ENCODE measurements at places on chromosomes 16 and 17. TPM values are rescaled to one million over a fixed set of nuclear protein-coding genes. Genes with fewer than 3 reads are reported as not detected.

The SPNS3 gene
- 2.7 TPM for total RNA-seq

The EVI2A gene
- total RNA-seq: 3.4 TPM

The SMIM5 gene
- 20.1 TPM for total RNA-seq

The VMP1 gene
- total RNA-seq: 121 TPM

The CNGB1 gene
- total RNA-seq: not detected

The C16orf74 gene
- 5.5 TPM for total RNA-seq

The KIF2B gene
- not detected for total RNA-seq

The LAT gene
- 5.4 TPM for total RNA-seq

The HSD17B1 gene
- total RNA-seq: 2.3 TPM

The KRT23 gene
- 1.3 TPM for total RNA-seq

The RAP1GAP2 gene
- total RNA-seq: 19.2 TPM
